ENCODE measurements at places on chromosomes 5 and 9. TPM values are rescaled to one million over a fixed set of nuclear protein-coding genes. Genes with fewer than 3 reads are reported as not detected.

GRCh38 chr5:122770477-122770876 lies 4.4 kb upstream of the SNX2 start:
- no peak for DNase-seq

GRCh38 chr5:53448851-53449250 lies 31.6 kb upstream of the FST start:
- DNase-seq = no peak

DNA sequence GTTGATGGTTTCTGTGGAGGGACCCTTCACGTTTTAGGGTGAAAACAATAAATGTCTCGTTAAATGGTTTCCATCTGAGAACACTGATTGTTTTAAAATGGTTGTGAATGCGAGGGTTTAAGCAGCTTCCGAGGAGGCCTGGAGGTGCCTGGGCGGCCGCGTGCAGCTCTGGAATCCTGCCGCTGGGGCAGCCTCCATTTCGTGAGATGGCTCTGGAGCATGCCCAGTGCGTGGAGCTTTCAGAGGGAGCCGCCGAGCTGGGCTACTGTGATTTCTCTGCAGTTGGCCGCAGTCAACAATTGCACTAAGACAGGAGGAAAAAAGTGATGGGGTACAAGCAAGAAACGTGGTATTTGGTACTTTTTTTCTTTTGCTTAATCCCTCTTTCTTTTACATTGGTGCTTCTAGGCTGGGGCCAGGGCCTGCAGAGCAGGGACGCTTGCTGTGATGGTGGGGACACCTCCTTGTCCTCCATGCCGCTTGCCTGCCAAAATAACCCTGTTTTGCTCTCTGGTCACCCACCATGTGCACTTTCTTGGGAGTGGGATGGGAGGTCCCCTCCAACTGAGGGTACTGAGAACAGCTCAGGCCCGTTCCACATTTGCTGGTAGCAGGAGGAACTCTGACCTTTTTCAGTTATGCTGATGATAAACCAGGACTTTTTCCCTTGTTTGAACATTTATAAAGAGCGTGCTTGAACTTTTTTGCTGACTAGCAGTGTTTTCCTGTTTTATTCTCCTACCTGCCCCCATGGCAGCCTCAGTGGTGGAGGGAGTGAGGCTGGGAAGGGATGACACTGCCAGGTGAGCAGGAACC lies 47.1 kb downstream of the EHMT1 start:
- DNase-seq = no peak

- DNase-seq = no peak
Observed at GRCh38 chr9:96442491-96442890, 7.5 kb upstream of the HABP4 start.

TRPM6 gene
- total RNA-seq = 0.05 TPM

GRCh38 chr5:79878721-79879336 lies 112.2 kb downstream of the MTX3 start:
- peak; percentile 15 for DNase-seq

GRCh38 chr5:128427921-128428320 lies 110.1 kb downstream of the FBN2 start:
- no peak for DNase-seq

DNA sequence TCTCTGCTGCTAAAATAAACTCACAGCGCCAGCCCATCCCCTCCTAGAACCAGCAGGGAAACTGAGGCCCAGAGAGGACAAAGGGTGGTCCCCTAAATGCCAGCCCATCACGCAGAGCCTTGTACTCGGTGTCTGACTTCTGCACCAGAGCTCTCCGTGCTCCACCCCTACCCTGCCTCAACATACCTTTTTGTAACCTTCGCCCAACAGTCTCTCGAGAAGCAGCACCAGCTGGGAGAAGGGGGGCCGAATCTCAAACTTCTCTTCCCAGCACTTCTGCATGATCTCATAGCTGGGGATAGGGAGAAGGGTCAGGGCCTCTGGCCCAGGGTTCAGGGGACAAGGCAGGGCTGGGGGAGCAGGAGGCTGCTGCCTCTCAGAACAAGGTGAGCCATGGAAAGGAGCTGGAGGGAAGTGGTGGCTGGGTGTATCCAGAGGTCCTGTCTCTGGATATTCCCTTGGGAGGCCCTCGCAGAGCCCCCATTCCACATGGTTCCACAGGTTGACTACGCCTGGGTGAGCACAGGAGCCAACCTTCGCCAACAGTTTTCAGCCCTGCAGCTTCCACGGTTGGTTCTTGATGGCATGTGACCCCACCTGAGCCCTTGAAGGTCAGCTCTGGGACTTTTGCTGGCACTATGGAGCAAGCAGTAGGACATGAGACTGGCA lies 32.3 kb upstream of the CSF1R start:
- DNase-seq = no peak

- no peak for DNase-seq
Observed at GRCh38 chr5:72282878-72283277, 37.2 kb downstream of the MRPS27 start.

DNA sequence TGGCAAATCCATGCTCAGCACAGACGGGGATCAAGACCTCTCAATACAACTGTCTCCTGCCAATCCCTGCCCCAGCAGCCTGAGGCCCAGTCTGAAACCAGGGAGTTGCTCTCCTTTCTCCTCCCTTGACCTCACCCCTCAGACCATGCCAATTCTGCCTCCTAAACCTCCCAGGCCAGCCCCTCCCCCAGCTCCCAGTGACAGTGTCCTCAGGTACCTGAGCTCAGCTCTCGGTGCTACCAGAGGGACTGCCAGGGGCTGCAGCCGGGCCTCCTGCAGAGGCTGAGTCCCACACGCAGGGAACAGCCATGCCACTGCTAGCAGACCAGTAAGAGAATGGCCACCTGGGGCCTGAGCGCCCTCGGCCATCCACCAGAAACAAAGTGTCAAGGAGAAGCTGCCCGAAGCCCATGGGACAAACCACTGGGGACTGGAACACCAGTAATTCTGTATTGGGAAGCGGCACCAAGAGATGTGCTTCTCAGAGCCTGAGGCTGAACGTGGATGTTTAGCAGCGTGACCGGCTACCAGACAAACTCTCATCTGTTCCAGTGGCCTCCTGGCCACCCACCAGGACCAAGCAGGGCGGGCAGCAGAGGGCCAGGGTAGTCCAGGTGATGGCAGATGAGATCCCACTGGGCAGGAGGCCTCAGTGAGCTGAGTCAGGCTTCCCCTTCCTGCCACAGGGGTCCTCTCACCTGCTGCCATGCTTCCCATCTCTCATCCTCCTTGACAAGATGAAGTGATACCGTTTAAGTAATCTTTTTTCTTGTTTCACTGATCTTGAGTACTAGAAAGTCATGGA lies 557 bp upstream of the IL3 start:
- DNase-seq = no peak

DNA sequence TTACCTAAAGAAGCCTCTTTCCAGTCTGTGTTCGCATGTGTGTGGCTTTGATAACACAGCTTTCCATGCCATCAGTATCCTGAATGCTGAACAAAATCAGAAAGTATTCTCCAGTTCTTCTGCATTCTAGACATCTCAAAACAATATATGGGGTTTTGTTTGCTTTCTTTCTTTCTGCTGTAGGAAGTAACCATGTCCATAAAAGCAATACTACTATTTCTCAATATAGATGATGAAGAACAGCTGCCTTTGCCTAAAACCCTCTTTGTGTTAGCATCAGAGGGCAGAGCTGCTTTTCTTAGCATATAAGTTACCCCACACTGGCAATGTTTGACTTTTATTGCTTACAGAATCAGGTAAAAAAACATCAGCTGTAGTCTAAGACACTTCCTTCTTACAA lies 963.6 kb downstream of the CDH12 start:
- no peak for DNase-seq

- peak; percentile 76 for DNase-seq
Observed at GRCh38 chr5:134086943-134087305, 27.6 kb upstream of the TCF7 start.

IFNA2 gene
- not detected for total RNA-seq

DMRT2 gene
- total RNA-seq = 1.2 TPM

DNA sequence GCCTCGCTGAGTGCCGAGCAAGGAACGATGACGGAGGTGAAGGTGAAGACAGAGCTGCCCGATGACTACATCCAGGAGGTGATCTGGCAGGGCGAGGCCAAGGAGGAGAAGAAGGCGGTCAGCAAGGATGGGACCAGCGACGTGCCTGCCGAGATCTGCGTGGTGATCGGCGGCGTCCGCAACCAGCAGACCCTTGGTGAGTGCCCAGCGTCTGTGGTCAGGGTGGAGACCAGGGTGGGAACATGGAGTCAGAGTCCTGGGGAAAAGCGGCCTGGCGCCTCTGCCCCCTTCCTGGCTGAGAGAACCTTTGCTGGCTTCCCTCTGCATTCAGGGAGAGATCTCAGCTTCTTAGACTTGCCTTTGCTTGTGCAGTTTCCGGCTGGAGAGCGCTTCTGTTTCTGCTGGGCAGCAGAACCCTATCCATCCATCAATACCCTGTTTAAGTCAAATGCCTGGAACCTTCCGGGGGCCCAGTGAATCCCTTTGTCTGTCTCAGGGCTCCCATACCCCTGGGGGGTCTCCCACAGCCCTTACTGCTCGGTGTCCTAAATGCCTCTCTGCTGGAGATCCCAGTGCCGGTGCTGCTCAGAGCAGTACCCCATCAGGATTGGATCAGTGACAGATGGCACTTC lies 89.6 kb downstream of the AMBP start:
- DNase-seq = no peak

PCDHGA10 gene
- 0.34 TPM for total RNA-seq

- DNase-seq = no peak
Observed at GRCh38 chr5:128798871-128799270, 166.4 kb upstream of the SLC27A6 start.

NTRK2 gene
- total RNA-seq = 1.6 TPM

GRCh38 chr5:160674901-160675300 lies 177.1 kb downstream of the ATP10B start:
- DNase-seq = no peak

GRCh38 chr5:128472036-128472435 lies 66.0 kb downstream of the FBN2 start:
- DNase-seq = no peak
